A549 (cell line): ENCODE measurements at places on chromosomes 6 and 20. TPM values are rescaled to one million over a fixed set of nuclear protein-coding genes. Genes with fewer than 3 reads are reported as not detected.

The ZFP64 gene
- polyA plus RNA-seq = 13.8 to 16.1 TPM (median 14.4 TPM) in 3 replicates

DNA sequence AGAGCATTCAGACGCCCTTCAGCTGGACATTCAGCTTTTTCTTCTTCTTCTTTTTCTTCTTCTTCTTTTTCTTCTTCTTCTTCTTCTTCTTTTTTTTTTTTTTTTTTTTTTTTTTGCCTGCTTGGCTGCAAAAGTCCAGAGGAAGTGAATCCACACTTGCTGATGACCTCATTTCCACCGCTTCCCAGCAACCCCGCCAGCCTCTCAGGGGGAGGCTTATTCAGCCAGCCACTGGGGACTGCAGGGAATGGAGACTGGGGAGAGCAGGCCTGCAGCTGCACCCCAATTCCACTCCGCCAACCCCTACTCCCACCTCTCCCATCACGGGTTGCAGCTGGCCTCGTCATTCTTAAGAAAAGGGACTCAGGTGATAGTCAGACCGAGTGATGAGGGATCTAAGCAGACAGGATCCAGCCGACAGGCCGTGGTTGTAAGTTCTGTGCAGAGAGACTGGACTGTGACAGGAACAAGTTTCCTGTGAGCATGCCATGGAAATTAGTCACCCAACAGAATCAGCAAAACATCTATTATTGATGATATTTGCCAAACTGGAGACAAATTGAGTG, 59.0 kb upstream of the QKI start:
- DNase-seq = no peak

The COL10A1 gene
- not detected in 3 replicates for polyA plus RNA-seq

- no peak for DNase-seq
These were observed 937 bp downstream of the TAF8 start for GRCh38 chr6:42051268-42051653.

DNA sequence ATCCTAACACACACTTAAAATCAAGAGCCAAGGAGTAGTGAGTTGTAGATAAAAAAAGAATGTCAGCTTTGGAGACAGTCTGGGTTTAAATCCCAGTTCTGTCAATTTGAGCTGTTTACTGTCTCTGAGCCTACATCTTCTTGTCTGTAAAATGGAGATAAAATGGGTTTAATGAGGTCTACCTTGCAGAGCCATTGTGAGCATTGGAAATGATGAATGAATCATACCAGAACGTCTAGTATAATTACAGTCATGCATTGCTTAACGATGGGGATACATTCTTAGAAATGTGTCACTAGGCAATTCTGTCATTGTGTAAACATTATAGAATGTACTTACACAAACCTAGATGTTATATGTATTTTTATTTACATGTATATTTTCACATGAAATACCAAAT, 17.6 kb upstream of the SGK2 start:
- no peak for DNase-seq

- no peak for DNase-seq
These were observed 112.5 kb downstream of the SNX5 start for GRCh38 chr20:17856024-17856564.

DNA sequence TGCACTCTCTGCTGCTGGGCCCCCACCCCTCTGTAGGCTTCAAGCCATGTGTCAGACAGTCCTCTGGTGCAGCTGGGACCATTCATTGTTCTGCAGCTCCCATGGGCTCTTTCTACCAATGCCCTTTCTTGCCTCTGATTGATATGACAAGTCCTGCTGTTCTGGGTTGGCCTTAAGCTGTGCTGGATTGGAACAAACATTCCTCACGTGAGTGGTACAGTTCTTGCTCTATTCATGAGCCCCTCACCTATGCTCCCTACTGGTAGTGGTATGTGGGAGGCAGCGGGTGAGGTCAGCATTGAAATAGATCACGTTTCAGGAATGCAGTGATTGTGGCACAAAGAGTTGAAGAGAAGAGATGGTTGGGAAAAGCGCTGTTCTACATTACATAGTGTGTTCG, 48.8 kb upstream of the RALY start:
- DNase-seq = no peak

- DNase-seq = no peak
These were observed 96.3 kb downstream of the GJA1 start for GRCh38 chr6:121531658-121532169.

- DNase-seq = no peak
These were observed 164.4 kb upstream of the TAB2 start for GRCh38 chr6:149153100-149153499.

The C6orf15 gene
- not detected in 3 replicates for polyA plus RNA-seq

GRCh38 chr6:42448391-42448790, 3.3 kb downstream of the TRERF1 start:
- DNase-seq = no peak

The SAMD5 gene
- 0.67 to 0.91 TPM (median 0.79 TPM) in 3 replicates for polyA plus RNA-seq

The GABRR1 gene
- polyA plus RNA-seq = not detected in 3 replicates

The LZTS3 gene
- polyA plus RNA-seq = 2.8 to 4.2 TPM (median 3.8 TPM) in 3 replicates

The DAAM2 gene
- polyA plus RNA-seq = not detected in 3 replicates

- no peak for DNase-seq
These were observed 9.9 kb upstream of the SNX9 start for GRCh38 chr6:157813191-157813590.

DNA sequence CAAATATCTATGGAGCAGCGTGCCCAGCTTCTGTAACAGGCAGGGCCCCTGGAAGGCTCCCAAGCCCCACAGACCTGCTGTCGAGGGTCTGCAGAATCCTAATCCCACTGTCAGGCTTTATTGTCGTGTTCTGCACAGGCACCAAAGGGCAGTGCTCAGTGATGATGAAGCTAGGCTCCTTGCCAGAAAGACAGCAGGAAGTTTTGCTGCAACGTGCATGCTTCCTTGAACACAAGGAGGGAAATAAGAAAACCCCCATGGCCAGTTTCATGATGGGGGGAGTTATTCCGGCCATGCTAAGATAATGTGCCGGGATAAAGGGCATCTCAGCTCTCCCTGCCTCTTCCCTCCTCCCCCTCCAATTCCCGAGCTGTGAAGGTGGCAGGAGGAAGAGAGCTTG, 109.4 kb upstream of the KCNG1 start:
- no peak for DNase-seq

The RIN2 gene
- polyA plus RNA-seq = 22.4 to 23.3 TPM (median 22.7 TPM) in 3 replicates

The GTF3C6 gene
- polyA plus RNA-seq = 105 to 112 TPM (median 110 TPM) in 3 replicates

The ARMC12 gene
- polyA plus RNA-seq = 0.26 to 0.44 TPM (median 0.28 TPM) in 3 replicates

The CRIP3 gene
- 2.1 to 2.8 TPM (median 2.4 TPM) in 3 replicates for polyA plus RNA-seq
